ENCODE measurements at places on chromosomes 6 and 20.

- DNase-seq, result no peak
These were observed 43.4 kb downstream of the QKI start for GRCh38 chr6:163457637-163458561.

DNA sequence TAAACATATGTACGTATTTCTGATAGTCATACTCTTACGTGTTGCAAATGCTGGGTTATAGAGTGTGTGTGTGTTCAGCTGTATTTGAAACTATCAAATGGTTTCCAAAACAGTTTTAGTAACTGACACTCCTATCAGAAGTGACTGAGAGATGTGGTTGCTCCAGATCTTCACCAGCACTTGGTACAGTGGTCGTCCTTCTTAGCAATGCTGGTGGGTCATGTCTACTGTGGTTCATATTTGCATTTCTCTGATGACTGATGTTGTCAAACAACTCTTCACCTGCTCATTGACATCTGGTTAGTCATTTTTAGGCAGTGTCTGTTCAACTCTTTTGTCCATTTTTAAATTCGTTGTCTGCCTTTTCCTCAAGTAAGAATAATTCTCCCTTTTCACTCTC lies 259.3 kb downstream of the KIF16B start:
- DNase-seq, result no peak

- no peak for DNase-seq
These were observed 80.0 kb upstream of the TNFAIP3 start for GRCh38 chr6:137787016-137787415.

DNA sequence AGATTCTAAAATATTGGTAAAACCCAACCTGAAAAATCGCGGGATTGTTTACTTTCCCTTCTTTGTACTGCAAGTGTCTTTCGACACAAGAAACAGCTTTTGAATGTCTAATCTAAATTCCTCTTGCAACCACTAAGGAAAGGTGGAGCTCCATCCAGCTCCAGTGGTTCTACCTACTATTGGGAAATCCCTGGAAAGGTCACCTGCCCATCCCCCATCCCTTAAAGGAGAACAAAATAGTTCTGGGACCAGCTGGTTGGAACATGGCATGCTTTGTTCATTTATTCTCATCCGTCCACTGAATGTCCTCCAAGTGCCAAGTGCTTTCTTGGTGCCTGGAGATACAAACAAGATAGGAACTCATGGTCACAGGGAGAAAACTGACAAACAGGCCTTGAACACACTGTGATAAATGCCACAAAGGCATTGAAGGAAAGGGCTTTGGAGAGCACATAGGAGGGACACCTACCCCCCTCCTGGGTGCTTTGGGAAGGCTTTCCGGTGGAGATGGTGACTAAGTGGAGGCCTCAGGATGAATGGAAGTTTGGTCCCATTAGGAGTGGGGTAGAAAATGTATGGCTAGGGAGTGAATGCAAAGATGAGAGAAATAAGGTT lies 2.3 kb upstream of the CITED2 start:
- DNase-seq, result no peak

DNA sequence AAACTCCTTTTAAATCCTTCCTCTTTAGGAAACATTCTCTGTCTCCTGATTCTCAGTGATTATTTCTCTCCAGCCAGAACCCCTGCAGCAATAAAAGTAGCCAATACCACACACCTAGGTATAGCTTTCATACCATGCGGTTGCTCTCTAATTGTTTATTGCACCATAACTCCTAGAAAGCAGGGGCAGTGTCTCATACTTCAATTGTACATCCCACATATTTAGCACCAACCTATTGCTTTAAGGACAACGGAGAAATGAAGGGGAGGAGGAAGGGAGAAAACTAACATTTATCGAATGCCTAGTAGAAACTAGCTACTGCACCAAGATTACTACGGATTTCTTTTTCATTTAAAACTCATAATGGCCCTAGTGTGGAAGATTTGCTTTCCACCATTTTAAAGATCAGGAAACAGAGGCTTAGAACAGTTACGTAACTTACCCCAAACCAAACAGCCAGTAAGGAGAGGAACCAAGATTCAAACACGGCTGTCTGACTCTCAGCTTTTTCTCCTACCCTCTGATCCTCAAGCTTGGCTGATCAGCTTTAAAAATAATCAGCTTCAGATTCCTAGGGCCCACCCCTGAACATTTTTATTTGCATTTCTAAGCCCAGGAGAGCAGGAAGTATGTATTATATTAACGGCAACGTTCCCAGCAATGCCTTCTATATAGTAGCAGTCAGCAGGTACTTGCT lies 43.4 kb upstream of the ATXN1 start:
- DNase-seq, result no peak

- DNase-seq, result no peak
These were observed 16.9 kb downstream of the SRC start for GRCh38 chr20:37362821-37363220.

GRCh38 chr6:53313784-53314400 lies 34.9 kb downstream of the ELOVL5 start:
- DNase-seq, result no peak

DNA sequence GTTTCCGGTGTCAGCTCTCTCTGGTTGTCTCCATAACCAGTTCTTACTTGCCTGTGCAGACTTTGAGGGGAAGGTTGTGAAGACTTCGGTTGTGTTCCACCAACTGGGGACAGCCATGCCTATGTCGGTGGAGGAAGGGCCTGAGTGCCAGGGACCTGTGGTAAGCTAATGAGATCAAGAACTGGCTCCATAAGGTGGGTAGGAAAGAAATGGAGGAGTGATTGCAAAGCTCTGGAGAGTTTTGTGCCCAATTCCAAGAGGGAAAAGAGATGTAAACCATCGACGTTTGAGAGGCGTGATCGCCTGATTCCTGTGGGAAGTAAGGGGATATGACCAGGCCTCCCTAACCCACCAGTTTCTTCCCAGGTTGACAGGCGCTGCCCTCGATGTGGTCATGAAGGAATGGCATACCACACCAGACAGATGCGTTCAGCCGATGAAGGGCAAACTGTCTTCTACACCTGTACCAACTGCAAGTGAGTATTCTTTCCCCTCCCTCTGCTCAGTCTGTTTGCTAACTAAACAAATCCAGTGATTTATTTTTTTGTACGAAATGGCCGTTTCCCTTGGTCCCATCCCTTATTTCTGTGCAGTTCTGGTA lies 893 bp downstream of the POLR1H start:
- DNase-seq, result no peak

GRCh38 chr6:33161354-33162331 lies 30.6 kb downstream of the COL11A2 start:
- peak; percentile 89 for DNase-seq

DNA sequence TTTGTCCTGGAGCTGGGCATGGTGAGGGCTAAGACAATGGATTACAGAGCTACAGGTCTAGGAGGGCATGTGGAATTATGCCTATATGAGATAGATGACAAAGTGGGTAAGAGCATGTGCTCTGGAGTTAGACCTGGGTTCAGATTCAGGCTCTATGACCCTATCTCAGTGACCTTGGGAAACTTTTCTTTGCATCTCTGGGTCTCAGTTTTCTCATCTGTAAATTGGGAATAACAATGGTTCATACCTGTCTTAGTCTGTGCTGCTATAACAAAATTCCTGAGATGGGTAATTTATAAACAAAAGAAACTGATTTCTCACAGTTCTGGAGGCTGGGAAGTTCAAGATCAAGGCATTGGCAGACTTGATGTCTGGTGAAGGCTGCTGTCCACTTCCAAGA lies 30.3 kb downstream of the PPARD start:
- DNase-seq, result no peak

GRCh38 chr20:53077373-53078205 lies 105.4 kb downstream of the TSHZ2 start:
- DNase-seq, result no peak

GRCh38 chr6:148924226-148925012 lies 177.6 kb downstream of the UST start:
- DNase-seq, result no peak

Measured in activated T-cell treated with anti-CD3 and anti-CD28 coated beads, Interleukin-2, amount 50 U/mL, for 1 hour (primary cell).